Activated CD4-positive, alpha-beta T cell treated with anti-CD3 and anti-CD28 coated beads for 1 hour (primary cell): ENCODE measurements at places on chromosomes 13 and 19.

- no peak for DNase-seq
Observed at GRCh38 chr19:37980419-37981170, 73.6 kb downstream of the SIPA1L3 start.

DNA sequence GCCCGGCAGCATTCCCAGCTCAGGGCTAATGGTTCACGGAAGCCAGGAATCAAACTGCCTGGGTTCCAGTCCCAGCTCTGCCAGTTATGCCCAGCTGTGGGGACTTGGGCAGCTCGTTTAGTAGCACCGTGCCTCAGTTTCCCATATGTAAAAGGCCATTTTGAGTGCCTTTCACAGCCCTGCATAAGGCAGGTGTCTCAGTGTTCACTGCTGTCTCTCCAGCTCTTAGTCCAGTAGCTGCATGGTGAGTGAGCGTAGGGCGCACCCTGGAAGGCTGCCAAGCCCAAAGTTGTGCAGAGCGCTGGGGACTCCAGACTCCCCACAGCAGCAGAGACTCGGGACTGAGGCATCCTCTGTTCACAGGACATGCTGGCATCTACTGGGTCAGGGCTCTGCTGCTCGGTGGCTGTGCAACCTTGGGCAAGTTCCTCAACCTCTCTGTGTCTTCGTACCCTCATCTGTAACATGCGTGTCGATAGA is 5.5 kb downstream of the RPL28 start:
- DNase-seq: no peak

DNA sequence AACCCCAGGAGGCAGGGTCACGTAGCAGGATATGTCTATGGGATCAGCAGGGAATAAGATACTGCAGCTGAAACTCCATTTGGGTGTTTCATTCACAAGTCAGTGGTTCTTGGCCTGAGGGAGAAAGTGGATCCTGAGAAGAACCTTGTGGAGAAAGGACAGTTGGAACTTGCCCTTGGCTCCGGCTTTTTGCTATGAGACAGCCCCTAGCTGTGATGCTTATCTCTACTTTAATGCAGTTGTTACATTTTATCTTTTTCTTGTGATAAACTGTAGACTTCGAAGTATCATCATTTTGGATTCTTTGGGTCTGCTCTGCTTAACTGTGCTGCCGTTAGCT is 6.0 kb upstream of the SCEL start:
- DNase-seq: no peak

GRCh38 chr13:20408181-20408580 is 117.5 kb downstream of the CRYL1 start:
- DNase-seq: no peak

DNA sequence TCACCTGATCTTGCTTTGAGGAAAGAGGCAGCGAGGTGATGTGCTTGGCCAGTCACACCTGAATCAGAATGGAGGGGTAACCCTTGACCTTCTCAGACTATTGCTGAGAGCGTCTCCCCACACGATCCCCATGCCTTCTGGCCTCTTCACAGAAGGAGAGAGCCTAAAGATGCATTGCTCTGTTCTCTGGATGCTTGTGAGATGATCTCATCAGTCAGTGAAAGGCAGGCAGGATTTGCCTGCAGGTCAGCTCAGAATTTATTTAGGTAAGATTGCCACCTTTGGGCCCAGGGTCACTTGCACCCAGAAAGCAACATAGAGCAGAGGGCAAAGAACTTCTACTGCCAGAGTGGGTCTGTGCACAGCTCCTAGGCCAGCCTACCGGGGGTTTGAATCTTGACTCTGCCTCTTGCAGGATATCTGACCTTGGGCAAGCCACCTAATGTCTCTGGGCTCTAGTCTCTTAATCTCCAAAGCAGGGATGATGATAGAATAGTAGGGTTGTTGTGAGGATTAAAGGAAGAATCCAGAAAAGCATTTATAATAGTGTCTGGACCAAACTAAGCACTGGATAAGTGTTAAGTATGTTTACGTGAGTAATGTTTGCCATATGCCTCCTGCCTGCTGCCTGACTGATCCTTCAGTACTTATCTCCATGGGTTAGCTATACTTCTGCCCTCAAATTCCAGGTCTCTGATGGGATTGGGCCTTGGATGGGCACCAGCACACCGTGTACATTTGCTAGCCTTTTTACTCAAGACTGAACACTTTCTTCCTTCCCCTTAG is 8.4 kb upstream of the FLT1 start:
- DNase-seq: no peak

- DNase-seq: peak; percentile 36
Observed at GRCh38 chr19:2253106-2254063, 2.8 kb downstream of the JSRP1 start.

GRCh38 chr13:80787604-80788003 is 446.7 kb upstream of the SPRY2 start:
- no peak for DNase-seq

DNA sequence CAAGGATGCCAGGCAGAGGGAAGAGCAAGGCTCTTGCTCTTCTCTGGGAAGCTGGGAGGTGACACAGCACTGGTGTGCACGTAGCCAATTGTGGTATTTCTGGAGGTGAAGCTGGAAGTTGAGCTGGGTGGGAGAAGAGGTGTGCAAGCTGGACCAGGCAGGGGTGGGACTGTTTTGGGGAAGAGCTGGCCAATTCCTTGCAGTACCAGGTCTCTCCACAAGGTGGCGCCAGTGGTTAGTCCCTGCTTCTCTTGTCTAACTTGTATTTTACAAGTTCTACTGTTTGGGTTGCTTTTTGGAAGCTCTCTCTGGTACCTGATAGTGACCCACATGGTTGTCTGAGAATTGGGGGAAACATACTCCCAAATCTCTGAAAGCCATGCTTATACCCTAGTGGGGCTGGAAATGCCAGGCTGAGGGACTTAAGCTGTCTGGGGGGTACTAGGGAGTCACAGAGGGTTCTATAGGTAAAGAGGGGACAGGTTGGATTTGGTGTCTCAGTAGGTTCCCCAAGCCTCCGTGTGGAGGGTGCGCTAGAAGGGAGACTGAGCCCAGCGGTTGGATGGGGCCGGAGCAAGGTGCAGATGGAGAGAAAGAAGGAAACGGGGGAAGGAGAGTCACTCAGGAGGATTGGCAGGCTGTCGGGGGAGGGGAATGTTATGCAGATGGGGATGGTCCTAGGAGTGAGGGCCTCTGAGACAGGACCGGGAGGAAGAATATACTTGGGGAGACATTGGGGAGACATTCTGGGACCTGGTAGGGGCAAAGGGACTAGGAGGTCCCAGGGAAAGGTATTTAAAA is 3.0 kb downstream of the HPN start:
- peak; percentile 31 for DNase-seq

GRCh38 chr13:20475927-20476691 is 49.5 kb downstream of the CRYL1 start:
- peak; percentile 36 for DNase-seq

GRCh38 chr19:5665781-5666513 is 14.4 kb downstream of the MICOS13 start:
- no peak for DNase-seq
